ENCODE measurements at places on chromosomes 1 and 21. TPM values are rescaled to one million over a fixed set of nuclear protein-coding genes. Genes with fewer than 3 reads are reported as not detected.
A peak's percentile ranks its signal among the peaks of the same experiment; 100 is the strongest.

The AGTRAP gene
- total RNA-seq = 47.2 TPM

DNA sequence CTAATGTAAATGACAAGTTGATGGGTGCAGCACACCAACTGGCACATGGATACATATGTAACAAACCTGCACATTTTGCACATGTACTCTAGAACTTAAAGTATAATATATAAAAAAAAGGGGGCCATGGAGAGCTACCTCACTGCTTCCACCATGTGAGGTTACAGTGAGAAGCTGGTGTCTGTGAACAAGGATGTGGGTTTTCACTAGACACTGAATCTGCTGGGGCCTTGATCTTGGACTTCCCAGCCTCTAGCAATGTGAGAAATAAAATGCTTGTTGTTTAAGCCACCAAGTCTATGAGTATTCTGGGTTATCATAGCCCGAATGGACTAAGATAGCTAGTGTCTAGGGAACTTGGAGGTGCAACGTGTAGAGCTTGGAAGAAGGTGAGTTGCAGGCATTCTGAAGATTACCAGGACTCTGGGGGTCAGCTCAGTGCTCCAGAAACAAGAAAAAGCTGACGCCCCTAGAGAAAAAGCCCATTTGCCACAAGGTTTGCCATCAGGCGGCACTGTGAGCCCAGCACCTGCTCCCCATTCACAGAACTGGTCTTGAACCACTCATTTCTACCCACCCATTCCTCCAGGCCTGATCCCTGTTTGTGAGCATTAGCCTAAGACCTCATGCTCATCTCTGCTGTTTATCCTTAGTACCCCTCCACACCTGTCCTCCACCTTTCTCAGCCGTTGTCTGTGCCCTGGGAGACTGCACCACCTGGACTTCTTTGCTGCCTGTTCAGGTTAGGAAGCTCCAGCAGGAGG is 15.1 kb upstream of the FYB2 start:
- peak; percentile 13 for DNase-seq

- DNase-seq = no peak
Observed at GRCh38 chr21:35530766-35531165, 481.7 kb upstream of the RUNX1 start.

The NPHS2 gene
- total RNA-seq = not detected

- DNase-seq = no peak
Observed at GRCh38 chr1:1550591-1551432, 10.4 kb upstream of the TMEM240 start.

GRCh38 chr21:43931489-43931888 is 66.5 kb downstream of the AGPAT3 start:
- no peak for DNase-seq

DNA sequence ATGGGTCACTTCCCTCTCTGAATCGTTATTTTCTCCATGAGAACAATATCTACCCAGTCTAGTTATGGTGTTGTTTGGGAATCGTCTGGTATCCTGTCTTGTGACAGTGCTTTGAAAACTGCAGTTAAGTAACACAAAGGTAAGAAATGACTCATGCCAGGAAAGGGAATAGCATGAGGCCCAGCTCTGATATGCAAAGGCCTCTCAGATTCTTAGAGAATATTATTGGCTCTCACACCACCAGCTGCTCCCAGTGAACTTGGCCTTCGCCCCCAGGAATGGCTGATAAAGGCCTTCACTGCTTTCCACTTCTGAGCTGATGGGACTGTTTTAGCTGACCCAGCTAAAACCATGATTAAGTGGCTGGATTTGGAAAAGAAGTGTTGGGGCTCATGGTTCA is 27.1 kb downstream of the NEK2 start:
- no peak for DNase-seq

DNA sequence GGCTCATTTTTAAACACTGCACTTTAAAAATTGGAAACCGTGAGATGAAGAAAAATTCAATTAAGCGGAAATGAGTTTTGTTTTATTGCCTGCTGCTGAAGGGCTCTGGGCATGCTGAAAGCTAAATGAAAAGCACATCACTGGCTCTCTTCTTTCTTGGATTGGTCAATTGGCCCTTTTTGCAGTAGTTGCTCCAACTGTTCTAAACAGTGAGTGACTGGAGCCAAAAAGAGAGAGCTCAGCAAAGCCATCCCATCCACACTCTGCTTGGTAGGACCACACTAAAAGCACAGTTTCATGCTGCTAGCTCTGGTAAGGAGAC is 48.1 kb downstream of the LHX4 start:
- no peak for DNase-seq

- no peak for DNase-seq
Observed at GRCh38 chr1:235199441-235199840, 38.4 kb upstream of the RBM34 start.

GRCh38 chr1:71593523-71593922 is 512.7 kb upstream of the ZRANB2 start:
- no peak for DNase-seq
